MV-4-11 (cell line): ENCODE measurements at places on chromosomes 4 and X.

GRCh38 chr4:141027421-141027820 is 105.8 kb downstream of the RNF150 start:
- no peak for DNase-seq

GRCh38 chrX:144586756-144587155 is 660.5 kb upstream of the SPANXN1 start:
- no peak for DNase-seq

DNA sequence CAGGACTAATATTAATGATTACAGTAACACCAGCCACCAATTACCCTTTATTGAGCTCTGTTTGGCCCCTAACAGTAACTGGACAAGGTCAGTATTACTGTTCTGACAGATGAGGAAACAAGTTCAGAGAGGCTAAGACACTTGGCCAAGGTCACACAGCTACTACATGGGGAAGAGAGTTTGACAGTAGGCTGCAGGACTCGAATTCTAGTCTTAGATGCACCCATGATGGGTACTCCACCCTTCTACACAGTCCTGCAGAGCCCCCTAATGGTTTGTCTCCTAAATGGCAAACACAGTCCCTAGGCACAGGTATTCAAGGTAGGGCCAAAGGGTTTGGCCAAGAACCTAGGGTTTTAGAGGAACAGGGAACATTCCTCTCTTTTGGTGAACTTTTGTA is 93.9 kb downstream of the NSUN7 start:
- DNase-seq = peak; percentile 35

- peak; percentile 33 for DNase-seq
Observed at GRCh38 chr4:41172786-41173185, 41.6 kb downstream of the APBB2 start.

GRCh38 chr4:110540982-110541451 is 65.1 kb downstream of the ENPEP start:
- DNase-seq = no peak

DNA sequence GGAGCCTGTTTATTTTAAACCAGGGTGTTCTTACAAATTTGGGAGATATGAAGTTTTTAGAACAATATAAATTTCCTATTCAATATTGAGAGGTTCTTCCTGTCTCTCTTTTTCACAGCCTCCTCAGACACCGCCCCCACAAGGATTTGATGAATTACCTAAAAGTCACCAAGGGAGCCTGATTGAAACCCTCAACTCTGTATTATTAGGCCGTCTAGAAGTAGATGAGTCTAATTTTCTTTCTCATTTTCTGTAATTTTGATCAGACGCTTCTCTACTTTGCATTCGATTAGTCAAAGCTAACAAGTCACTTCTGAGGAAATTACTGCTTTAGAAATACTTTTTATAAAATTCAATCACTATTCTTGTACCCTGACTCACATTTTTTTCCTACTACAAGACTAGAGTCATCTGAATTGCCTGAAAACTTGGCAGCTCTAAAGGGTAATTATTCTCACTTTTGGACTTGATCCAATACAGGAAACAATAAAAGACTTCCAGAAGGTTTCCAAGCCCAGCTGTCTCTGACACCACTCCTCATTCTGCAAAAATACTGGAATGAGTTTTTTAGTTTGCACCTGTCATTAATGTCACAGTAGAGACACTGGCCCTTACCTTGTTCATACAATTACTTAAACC is 111.2 kb downstream of the ELOVL6 start:
- no peak for DNase-seq

GRCh38 chrX:154762537-154763296 is at the start of gene DKC1:
Gene DKC1 (plus strand): TSS chrX:154762864. CDS start chrX:154762966, 102 bp downstream.
- peak; percentile 93 for DNase-seq

DNA sequence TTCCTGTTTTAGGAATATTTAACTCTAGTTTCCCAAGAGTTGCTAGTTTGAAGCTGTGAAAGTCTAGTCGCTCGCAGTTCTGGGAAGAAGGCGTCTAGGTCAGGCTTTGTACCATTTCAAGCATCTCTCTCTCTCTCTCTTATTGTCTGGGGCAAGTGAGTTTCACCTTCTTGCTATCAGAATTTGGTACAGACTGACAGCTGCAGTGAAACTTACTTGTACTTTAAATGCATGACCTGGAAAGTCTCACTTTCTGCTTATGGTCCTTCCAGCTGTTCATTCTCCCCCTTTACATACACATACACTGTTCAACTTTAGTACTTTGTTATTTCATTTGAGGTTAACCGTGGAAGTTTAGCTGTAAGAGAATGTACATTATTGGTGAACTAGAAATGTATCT is 4.4 kb downstream of the FRMPD4 start:
- DNase-seq = no peak

GRCh38 chrX:87140800-87141483 is 376.7 kb upstream of the KLHL4 start:
- DNase-seq = no peak

DNA sequence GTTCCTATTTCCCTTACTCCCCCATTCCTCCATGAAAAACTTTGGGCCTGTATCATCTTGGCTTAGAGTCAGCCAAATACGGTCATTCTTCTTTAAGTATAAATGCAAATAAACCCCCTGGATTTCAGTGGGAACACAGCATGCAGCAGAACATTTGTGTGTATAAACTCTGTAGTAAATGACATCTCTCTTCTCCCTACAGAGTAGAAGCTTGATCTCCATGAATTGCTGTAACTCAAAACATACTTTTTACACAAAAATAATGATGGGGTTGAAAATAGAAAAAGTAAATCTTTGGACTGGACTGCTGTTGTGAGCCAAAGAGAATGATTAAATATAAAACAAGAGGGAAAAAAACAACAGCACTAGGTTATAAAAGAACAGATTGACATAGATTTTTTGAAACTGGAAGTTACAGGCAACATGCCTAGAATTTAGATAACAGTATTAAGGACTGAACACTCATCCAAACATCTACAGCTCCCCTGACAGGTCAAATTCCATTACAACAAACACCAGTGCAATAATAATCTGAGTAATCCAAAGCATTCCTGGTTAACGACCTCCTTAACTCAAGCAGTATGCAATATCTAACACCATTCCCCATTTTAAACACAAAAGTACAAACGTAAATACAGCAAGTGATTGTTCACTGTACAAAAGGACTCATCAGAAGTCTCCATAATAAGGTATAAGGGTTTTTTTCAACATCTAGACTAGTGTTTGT is 30.7 kb downstream of the TSPAN5 start:
- DNase-seq = no peak

- no peak for DNase-seq
Observed at GRCh38 chr4:2995546-2996265, 32.3 kb downstream of the GRK4 start.

DNA sequence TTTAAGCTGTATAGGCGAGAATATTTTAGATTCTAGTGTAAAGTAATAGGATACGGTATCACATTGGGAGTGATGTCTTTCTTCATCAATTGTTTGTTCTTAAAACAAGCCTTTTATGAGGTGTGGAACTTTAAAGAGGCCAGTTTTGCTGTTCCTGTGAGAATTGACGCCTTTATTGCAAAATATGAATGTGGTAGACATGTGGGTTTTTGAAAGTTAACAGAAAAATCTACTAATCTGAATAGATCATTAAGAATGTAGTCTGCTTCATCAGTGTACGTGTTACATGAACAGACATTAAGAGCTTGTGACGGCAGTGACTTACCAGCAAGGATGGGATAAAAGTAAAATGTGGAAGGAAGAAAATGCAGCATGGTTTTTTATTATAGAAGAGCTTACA is 63.8 kb downstream of the STOX2 start:
- DNase-seq = peak; percentile 72

GRCh38 chrX:20519826-20520225 is 253.1 kb upstream of the RPS6KA3 start:
- no peak for DNase-seq

DNA sequence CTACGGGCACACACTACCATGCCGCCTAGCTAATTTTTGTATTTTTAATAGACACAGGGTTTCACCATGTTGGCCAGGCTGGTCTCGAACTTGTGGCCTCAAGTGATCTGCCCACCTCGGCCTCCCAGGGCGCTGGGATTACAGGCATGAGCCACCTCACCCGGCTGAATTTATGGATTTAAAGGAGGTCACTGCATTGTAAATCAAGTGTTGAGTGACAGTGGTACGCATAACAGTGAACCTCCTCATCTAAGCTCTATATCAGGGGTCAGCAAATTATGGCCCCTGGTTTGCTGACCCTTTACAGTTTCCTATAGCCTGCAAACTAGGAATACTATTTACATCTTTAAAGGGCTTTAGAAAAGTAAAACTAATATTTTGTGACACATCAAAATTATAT is 2.6 kb upstream of the UXT start:
- no peak for DNase-seq

DNA sequence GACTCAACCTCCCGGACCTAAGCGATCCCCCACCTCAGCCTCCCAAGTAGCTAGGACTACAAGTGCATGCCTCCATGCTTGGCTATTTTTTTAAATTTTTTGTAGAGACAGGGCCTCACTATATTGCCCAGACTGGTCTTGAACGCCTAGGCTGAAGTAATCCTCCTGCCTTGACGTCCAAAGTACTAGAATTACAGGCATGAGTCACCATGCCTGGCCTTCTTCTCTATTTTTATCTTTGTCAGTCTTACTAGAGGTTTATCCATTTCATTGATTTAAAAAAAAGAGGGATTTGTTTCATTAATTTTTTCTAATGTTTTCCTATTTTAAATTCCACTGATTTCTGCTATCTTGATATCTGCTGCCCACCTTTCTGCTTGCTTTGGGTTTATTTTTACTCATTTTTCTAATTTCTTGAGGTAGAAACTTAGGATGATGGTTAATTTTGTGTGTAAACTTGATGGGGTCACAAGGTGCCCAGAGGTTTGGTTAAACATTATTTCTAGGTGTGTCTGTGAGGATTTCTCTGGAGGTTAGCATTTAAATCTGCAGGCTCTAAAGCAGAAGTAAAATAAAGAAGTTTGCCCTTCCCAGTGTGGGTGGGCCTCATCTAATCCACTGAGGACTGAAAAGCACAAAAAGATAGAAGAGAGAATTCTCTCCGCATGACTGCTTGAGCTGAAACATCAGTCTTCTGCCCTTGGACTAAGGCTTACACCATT is 116.2 kb upstream of the DCLK2 start:
- peak; percentile 68 for DNase-seq

- DNase-seq = no peak
Observed at GRCh38 chrX:24292353-24292752, 21.5 kb downstream of the SUPT20HL2 start.

- peak; percentile 92 for DNase-seq
Observed at GRCh38 chr4:6887591-6888371, 21.8 kb upstream of the TBC1D14 start.

DNA sequence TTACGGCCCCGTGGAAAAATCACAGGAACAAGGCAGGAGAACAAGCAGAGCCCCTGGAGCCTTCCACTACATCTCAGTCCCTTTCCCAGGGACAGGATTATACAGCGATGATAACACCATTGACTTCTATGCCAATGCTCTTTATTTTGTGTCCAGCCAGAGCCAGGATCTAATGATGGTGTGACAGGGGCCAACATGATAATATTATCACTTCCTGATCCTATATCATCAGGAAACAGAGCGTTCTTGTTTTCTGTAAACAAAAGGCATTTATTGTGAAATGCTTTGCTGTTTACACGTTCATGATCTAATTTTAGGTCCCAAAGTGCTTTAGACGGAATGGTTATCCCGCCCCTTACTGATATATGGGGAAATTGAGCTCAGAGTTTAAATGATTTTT is 12.8 kb downstream of the TMPRSS11E start:
- no peak for DNase-seq

DNA sequence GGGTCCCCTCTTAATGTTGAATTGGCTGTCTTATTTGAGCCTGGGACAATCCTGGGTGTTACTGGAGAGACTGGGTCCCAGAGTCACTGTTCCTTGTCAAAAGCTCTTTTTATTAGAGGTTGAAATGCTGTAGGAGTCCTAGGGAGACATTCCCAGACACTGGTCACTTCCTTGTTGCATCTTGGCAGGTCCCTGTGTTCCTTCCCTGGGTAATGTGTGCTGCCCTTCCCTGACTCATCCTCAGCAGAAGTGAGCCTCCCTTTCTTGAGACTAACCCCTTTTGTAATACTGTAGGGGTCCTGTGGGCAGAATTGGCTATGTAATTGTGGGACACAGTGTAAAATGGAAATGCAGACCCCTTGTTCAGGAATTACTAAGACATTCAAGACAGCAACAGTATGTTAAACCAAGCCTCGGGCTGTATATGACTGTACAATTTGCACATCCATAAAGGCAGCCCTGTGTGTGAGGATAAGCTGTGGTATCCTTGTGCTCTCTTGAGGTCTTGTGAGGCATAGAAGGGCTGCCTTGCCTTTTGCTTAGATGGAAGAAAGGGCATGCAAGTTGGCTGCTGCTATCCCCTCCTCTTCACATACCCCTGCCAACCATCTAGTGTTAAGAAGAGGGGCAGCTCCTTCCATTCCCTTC is 53.5 kb downstream of the DCLK2 start:
- no peak for DNase-seq

GRCh38 chr4:78818530-78819079 is 42.5 kb downstream of the BMP2K start:
- DNase-seq = no peak

DNA sequence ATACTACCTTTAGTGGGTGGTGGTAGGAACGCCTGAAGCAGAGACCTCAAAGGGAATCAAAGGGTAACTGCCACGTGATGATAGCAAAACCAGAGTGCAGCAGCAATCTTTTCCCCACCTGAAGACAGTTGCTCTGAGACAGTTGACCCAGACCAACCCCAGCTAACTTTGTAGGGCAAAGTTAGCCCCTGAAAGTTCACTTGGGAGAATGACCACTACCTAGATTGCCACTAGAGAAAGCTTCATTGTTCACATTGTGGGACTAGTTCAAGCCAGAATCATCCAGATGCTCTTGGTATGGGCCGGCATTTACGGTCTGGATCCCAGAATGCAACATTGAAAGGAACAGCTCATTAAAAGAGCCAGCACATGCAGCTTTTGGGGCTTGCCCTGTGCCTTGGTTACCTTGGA is 4.1 kb downstream of the SEPTIN6 start:
- no peak for DNase-seq

DNA sequence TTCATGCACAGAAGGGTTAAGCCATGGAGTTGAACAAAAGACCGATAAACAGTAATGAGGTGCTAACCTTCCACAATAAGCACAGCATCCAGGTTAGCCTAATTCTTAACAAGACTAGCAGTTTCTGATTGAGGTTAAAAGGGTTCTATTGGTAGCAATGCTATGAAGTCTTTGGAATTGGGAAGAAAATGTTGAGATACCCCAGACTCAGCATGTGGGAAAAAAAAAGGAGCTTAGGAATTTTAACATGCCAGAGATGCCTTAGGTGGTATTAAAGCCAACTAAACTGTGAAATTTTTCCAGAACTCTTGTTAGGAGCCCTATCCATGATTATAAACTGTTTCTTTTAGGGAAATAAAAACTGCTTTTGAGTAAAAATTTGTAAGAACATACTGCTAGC is 391.7 kb downstream of the GABRG1 start:
- no peak for DNase-seq

DNA sequence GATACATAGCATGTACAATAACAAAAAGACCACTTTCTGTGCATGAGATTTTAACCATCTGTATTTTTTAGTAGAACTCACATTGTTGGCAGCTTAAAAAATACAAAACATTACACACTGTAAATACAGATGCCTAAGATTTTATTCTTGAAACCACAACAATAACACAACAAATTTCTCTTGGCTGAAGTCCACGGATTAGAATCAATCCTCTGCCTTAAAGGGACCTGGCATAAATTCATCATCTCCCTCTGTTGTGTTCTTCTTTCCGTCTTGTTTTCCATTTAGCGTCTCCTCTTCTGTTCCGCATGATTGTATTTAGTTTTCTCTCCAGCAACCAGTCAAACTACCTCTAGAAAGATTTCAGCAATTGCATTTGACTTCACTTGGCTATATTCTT is 231.0 kb downstream of the SPOCK3 start:
- DNase-seq = no peak

- DNase-seq = no peak
Observed at GRCh38 chr4:175824076-175824475, 12.0 kb upstream of the GPM6A start.
